ENCODE measurements at places on chromosomes 7 and 10. TPM values are rescaled to one million over a fixed set of nuclear protein-coding genes. Genes with fewer than 3 reads are reported as not detected.

STAG3 gene
- polyA plus RNA-seq: 33.4 TPM

ZNF239 gene
- 13.6 TPM for polyA plus RNA-seq

TAS2R5 gene
- polyA plus RNA-seq: 10.0 TPM

PRRT4 gene
- polyA plus RNA-seq: 1.2 TPM

FAM25C gene
- not detected for polyA plus RNA-seq

RNF148 gene
- polyA plus RNA-seq: 0.27 TPM

SPDYE2B gene
- polyA plus RNA-seq: 3.3 TPM

CCL24 gene
- polyA plus RNA-seq: not detected

Data from renal pelvis (tissue), 12 donors.